ENCODE measurements at places on chromosomes 3 and 15.

DNA sequence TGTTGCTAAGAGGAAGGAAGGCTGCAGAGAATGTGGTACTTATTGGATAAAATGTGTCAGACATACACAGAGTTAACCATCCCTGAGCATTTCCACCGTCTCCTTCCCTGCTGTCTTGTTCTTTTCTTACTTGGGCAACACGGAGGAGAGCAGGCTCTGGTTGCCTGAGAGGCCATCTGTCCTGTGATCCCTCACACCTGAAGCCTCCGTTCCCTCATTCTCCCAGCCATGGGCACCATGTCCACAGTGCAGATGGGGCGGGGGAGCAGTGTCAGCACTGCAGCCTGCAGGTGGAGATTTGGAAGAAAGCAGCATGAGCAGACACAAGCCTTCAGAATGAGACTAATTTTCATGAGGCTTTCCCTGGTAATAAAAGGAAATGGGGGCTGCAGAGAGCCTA is 133.7 kb downstream of the CHCHD6 start:
- DNase-seq, result no peak

DNA sequence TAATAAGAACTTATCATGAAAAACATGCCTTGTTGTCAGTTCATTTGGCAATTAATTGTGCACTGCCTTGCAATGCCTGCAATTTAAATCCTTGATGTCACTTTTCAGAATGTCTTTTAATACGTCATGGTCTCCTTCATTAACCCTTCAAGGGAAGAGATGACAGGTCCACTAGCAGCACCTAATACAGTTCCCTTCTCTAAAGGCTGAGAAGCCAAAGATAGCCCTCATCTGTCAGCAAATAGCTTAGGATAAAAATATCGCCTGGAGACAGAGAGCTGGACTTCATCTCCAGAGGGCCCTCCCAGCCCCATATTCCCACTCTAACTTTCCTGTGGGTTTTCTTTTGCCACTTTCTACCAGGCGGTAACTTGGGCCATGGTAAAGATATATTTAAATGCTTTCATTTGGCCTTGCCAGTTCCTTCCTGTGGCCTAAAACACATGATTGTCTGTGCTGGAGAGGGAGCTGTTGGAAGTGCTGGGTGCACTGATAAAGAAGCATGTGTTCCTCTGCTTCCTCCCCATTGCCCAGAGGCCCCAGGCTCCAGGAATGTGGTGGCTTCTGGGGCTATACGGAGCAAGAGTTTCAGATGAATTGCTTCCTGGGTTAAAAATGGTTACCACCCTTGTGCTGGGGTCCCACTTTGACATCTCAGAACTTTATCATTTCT is 76.3 kb upstream of the UMPS start:
- DNase-seq, result no peak

- no peak for DNase-seq
These were observed 26.6 kb downstream of the MIX23 start for GRCh38 chr3:122356402-122356801.

DNA sequence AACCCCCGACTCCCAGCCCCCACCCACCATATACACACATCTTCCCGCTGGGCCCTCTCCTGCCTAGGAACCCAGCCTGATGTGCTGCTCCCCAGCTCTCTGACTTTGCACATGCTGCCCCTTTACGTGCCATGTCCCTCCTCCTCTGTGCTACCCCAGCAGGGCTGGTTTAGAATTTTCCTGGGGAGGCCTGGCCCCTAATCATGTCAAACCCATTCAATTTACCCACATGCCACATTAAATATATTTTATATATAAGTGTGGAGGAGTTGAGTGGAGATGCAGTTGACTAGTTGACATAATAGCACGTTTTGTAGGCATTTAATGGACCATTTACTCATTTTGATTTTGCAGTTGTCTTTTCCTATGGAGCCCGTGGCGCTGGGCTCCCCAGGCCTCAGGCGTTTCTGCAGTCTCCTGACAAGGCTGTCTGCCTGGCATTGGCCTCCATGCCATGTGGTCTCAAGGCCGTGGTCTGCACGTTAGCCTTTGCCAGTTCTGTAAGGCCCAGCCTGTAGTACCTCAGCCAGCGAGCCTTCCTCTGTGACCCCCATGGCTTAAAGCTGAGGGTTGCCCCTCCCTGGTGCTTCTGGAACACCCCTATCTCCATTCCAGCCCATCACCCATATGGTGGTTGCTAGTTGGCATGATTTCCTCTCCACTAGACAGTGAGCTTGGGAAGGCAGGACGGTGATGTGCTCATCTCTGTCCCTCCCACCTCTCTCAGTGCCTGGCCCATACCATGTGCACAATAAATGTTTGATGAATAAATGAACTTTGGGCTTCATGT is 155.8 kb downstream of the TLE3 start:
- no peak for DNase-seq

GRCh38 chr15:59029554-59029953 is 42.1 kb downstream of the RNF111 start:
- no peak for DNase-seq

- no peak for DNase-seq
These were observed 213.7 kb downstream of the ALCAM start for GRCh38 chr3:105580296-105580965.

- DNase-seq, result no peak
These were observed 32.4 kb downstream of the ALCAM start for GRCh38 chr3:105399062-105399461.

DNA sequence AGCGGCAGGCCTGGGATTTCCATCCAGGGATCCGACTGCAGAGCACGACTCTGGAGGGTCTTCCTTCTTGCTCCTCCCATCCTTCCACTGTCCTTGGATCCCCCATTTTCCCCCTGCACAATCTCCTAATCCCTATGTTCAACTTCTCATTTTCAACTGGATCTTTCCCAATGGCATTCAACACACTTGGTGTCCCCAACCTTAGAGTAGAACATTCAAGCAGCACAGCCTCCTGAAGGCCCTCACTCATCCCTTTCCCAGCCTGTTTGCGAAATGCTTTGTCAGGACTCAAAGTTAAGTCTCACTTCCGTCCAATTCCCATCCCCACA is 32.3 kb downstream of the RPN1 start:
- no peak for DNase-seq

DNA sequence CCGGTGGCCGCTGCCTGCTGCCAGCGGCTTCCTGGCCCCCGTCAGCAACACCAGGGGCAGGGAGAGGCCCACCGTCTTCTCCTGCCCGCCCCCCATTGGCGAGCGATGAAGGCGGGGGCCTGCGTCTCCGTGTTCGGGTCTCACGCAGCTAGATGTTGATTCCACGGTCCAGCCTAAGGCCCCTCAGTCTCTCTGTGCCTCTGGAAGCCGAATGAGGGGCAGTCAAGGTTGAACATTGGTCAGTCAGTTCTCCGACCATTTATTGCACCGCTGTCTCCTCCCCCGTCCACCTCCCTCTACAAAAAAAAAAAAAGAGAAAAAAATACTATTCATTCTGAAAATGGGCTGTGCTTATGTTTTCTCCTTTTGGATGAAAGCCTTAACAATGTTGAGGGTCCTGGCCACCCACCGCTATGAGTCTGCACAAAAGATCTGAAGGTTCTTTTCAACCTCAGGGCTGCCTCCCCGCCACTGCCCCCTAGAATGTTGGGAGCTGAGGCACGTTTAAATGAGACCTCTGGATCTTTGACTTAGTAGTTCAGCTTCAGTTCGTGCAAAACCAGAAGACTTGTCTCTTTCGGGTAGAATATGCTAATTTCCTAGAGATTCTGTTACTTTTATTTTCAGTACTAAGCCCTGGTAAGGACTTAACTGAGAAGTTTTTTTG is 736 bp downstream of the IREB2 start:
- peak; percentile 20 for DNase-seq

GRCh38 chr15:40806672-40807027 is 239 bp upstream of the ZFYVE19 start:
- no peak for DNase-seq

- no peak for DNase-seq
These were observed 107.4 kb downstream of the NR1D2 start for GRCh38 chr3:24052446-24052845.

Measured in activated T-helper 1 cell treated with anti-CD3 and anti-CD28 coated beads, Interleukin-2, amount 50 U/mL, for 16 hours (primary cell).